Activated naive CD4-positive, alpha-beta T cell treated with anti-CD3 and anti-CD28 coated beads, Interleukin-2, amount 50 U/mL, for 72 hours (primary cell): ENCODE measurements at places on chromosomes 2 and 18. TPM values are rescaled to one million over a fixed set of nuclear protein-coding genes. Genes with fewer than 3 reads are reported as not detected.

The SH2D6 gene
- total RNA-seq = 0.55 TPM

GRCh38 chr2:238475566-238475965 lies 48.8 kb downstream of the ASB1 start:
- no peak for DNase-seq

DNA sequence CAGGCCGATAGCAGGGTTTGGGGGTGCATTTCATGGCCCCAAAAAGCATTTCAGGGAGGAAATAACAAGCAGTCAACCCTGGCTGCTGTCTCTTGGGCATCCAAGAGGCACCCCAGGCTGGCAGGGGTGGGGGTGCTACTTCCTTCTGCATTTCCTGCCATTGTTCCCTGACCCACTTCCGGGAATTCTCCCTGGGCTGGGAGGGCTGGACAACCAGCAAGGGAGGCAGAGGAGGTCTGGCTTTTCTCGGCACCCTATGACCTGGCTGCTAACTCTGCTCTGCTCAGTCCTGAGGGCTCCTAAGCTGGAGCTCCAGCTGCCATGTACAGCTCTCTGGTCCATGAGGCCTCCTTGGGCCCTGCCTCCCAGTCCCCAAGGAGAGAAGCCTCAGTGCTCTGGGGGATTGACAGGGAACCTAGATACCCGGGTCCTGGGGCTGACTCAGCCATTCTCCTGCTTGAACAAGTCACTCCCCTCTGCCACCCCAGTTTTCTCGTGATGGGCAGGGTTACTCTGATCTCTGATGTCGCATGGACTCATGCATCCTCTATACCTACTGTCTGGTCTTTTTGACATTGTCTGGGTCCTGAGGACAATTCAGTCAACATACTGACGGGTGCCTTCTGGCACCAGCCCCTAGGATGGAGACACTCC lies 47.2 kb downstream of the DYSF start:
- no peak for DNase-seq

DNA sequence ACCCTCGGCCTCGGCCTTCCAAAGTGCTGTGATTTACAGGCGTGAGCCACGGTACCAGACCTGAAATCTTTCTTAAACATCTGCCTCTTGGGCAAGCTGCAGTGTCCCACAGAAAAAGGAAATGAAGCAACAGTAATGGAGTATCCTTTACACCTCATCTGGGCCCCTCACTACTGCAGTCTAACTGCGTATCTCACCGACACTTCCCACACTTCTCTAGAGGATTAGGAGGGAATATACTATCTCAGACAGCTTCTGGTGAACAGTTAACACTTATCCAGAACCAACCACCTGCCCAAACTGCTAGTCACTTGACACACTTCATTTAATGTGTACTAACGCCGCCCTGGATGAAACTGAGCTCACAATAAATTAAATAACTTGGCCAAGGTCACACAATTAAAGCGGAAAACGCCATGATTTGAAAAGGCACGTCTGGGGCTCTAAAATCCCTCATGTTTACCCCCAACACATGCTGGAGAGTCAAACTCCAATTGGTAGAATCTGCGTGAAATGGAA lies 993 bp downstream of the COX7A2L start:
- no peak for DNase-seq

DNA sequence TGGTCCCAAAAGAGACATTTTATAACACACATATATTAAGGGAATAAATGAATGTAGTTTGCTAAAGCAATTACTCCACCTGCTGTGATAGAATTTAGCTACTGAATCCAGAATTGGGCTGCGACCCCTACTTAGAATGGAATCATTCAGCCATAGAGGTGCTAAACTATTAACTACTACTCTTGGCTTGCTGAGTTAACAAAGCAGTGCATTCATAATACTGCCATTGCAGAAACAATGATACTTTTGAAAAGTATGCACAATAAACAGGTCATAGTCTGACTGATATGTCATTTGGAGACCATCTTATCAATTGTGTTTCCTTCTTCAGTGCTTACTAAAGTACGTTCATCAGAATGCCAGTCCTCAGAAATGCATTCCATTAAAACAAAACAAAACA lies 273.6 kb downstream of the PIEZO2 start:
- no peak for DNase-seq

- no peak for DNase-seq
Measured at GRCh38 chr2:217996361-217996760, 6.4 kb downstream of the TNS1 start.

GRCh38 chr2:191617575-191617974 lies 60.4 kb upstream of the NABP1 start:
- no peak for DNase-seq

The KCNK3 gene
- not detected for total RNA-seq

The REEP1 gene
- total RNA-seq = 0.59 TPM

DNA sequence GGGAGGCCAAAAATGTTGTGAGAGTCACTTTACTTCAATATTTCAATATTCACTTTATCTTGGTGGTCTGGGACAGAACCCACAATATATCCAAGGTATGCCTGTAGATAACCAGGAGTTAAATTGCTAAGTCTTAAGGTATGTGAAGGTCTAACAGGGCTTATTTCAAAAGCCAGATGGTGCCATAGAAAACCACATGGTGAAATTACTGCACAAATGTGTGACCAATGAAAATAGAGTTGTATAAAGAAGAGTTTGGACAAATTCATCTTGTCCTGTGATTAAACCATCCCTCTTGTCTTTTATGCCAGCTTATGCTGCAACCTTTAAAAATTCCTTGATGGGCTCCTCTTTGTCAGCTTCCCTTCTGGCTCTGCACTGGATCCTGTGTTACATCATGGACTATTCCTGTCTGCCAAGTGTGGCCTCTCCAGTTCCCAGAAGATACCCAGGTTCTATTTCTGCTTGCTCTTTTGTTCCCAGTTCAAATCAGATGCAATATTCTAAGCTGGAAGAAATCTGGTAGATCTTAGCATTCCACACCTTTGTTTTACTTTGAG lies 46.8 kb downstream of the ANTXR1 start:
- DNase-seq = no peak

DNA sequence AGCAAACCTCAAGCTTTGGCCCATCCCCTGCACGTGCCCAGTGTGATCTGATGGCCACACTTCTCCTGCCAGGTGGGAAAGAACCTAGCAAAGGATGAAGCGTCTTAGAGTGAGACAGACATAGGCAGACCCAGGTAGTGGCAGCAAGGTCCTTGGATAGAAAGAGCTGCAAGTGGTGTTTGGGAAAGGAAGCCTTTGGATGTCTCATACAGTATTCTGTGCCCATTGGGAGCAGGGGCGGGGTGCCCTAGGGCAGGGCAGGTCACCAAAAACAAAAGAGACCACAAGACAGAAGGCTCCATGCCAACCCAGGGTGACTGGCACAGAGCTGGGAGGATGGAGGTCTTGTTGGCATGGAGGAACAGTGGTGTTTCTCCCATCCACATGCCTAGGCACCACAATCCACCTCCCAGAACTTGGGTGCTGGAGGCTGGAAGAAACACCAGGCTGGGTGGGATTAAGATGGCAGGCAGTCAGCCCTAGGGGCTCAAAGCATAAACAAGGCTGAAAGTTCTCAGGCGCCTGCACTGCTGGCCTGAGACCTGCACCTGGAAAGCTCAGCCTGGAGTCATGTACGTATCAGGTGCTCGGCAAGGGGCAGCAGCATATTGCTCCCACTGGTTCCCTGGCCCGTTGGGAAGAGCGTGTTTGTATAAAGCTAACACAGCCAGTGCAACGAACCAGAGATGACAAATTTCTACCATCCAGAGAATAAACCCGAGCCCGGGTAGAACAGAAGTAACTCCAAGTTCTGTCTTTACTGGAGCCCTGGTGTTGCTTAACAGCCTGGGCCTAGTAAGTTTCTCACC lies 52.9 kb downstream of the CRACDL start:
- DNase-seq = no peak

The C18orf54 gene
- total RNA-seq = 11.3 TPM

The ERFE gene
- not detected for total RNA-seq

- no peak for DNase-seq
Measured at GRCh38 chr2:35929551-35929950, 426.0 kb upstream of the CRIM1 start.

DNA sequence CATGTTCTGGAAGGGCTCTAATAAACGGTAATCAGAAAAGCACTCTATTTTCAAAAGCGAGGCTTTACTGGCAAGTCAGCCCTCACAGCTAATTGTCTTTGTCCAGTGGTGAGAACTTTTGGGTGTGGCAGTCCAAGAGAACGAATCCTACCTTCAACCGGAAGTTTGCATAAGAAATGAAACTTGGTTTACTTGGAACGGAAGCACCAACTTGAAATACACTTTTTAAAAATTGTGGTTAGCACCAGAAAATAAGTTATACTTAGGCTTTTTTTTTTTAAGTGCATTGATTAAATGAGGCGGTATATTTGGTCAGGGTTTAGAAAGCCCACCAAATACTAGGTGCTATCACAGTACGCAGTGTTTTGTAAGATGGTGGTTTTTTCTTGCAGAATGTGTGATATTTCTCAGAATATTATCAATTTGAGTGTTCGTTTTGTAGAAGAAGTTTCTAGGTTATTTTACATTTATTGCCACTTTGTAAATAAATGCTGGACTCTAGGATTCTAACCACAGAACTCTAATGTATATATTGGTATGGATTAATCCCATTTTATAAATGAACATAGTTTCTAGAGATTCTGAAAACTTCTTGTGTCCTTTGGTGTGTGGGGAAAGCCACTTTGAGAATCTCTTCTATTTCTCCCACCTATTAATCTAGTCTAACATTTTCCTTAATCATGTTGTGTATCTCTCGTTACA lies 1.2 kb downstream of the MYL12A start:
- DNase-seq = no peak

GRCh38 chr2:156379071-156379470 lies 46.5 kb upstream of the NR4A2 start:
- DNase-seq = no peak

The CNGA3 gene
- not detected for total RNA-seq

The XIRP2 gene
- not detected for total RNA-seq

- DNase-seq = no peak
Measured at GRCh38 chr2:1653956-1654695, 90.2 kb downstream of the PXDN start.

The EHD3 gene
- 0.48 TPM for total RNA-seq

GRCh38 chr18:6951336-6952090 lies 166.1 kb downstream of the LAMA1 start:
- no peak for DNase-seq

The HADHB gene
- total RNA-seq = 74.1 TPM

The CAPN14 gene
- total RNA-seq = 1.0 TPM

- DNase-seq = no peak
Measured at GRCh38 chr18:34848695-34849094, 138.6 kb downstream of the DTNA start.

DNA sequence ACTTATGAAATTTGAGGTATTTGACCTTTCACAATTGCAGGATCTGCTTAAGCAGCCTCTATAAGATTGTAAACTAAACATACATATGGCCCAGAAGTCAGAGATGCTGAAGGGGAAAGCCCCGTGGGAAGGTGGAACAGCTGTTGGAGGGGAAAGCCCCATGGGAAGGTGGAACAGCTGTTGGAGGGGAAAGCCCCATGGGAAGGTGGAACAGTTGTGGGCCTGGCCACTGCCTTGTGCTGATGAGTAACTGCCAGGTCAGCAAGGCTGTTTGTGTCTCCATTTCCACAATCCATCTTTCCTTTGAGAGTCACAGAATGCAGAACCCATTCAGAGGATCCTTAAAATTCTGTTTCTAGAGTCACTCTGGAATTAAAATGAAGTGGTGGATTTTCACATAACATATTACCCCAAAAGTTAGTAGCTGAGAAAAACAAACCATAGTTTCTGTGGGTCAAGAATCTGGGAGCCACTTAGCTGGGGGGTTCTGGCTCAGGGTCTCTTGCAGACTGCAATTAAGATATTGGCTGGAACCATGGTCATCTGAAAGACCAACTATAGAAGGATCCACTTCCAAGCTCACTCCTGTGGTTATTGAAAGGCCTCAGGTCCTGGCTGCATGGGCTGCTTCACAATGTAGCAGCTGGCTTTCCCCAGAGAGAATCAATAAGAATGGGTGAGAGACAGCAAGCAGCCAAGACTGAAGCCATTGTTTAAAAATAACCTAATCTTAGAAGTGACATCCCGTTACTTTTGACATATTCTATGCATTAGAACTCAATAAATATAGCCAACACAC lies 86.6 kb upstream of the CAVIN2 start:
- no peak for DNase-seq

The DPP10 gene
- not detected for total RNA-seq

- no peak for DNase-seq
Measured at GRCh38 chr2:175135177-175135576, 32.8 kb downstream of the ATF2 start.

DNA sequence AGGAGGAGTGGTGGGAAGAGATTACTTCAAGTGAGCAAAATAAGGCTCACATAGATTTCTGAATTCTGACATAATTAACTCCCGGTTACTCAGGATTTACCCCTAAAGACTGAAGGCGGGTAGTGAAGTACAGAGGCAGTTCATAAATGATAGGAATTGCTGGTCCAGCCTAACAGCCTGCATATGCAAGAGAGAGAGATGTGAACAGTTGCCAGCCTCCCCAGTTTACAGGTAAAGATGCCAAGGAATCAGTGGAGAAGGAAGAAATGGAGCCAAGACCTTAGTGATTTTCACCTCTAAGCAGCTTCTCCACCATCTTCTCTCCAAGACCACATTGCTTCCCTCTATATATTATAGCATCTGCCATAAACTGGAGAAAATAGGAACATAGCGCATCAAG lies 91.8 kb upstream of the THUMPD2 start:
- no peak for DNase-seq

The RTP5 gene
- total RNA-seq = 0.09 TPM

DNA sequence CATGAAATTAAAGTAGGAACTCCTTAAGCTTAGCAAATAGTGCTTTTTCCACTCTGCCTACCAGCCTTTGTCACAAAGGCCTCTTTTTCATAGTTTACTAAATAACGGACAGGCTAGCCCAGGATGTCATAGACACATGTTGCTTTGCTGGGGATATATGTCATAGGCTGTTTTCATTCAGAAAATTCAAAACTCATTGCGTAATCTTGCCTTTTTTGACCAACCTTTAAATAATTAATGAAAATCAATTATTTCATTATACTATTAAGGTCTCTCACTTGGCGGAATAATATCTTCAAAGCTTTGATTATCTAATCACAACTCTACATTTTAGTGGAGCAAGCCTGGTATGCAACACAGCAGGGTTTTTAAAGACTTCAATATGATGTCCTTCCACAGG lies 1245.7 kb upstream of the LRRTM1 start:
- DNase-seq = no peak

DNA sequence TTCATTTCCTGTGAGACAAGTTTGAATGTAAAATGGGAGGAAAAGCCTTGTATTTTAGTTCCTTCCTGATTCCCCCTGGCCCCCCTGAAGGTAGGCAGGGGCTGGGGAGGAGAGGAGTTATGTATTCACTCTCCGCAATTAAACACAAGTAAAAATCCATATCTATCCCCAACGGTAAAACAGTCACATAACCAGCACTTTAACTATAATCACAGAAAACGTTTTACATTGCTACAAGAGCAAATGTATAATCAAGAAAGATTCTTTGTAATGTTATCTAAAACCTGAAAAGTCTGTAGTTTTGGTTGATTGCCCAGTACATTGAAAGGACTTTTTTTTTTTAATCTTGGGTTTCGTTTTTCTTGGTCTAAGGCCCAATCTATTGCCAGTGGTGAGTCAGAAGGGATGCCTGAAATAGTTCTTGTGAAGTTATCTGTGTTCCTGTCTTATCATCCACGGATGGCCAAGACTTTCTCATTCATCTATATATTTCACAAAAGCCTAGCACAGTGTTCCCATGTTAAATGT lies 34.5 kb upstream of the CCNYL1 start:
- no peak for DNase-seq

GRCh38 chr18:30280186-30280585 lies 762.4 kb downstream of the DSC3 start:
- no peak for DNase-seq

The TUBA4B gene
- not detected for total RNA-seq
